Spinal cord (tissue), 10 donors: ENCODE measurements at places on chromosomes 1 and 21. TPM values are rescaled to one million over a fixed set of nuclear protein-coding genes. Genes with fewer than 3 reads are reported as not detected.
A peak's percentile ranks its signal among the peaks of the same experiment; 100 is the strongest.

- DNase-seq, result no peak
Measured at GRCh38 chr1:221743416-221744208, 1.7 kb upstream of the DUSP10 start.

- no peak for DNase-seq
Measured at GRCh38 chr1:40593449-40594186, 62.2 kb downstream of the ZNF684 start.

- peak; percentile 81 for DNase-seq
Measured at GRCh38 chr1:38608202-38608864, 251.2 kb downstream of the RRAGC start.

The KIAA0040 gene
- 2.1 TPM for total RNA-seq

- no peak for DNase-seq
Measured at GRCh38 chr1:3924825-3925220, 24.8 kb upstream of the C1orf174 start.

GRCh38 chr21:15275615-15276235, 210.9 kb upstream of the NRIP1 start:
- DNase-seq, result no peak

The GRIK1 gene
- 12.0 TPM for total RNA-seq

GRCh38 chr1:6461538-6462411, 4.2 kb downstream of the TNFRSF25 start:
- no peak for DNase-seq

GRCh38 chr1:67239738-67240137, 67.9 kb upstream of the IL12RB2 start:
- no peak for DNase-seq

DNA sequence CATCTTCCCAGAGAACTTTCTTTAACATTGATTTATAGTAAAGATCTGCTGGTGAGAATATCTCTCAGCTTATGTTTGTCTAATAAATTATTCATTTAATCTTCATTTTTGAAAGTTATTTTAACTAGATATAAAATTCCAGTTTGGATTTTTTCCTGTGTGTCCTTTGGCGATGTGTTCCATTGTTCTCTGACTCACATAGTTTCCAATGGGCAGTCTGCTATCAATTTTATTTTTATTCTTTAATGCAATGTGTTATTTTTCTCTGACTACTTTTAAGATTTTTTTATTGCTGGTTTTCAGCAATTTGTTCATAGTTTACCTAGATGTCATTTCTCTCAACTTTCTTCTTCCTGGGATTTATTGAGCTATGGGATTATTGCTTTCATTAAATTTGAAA, 325.2 kb upstream of the POGK start:
- DNase-seq, result no peak

The TSPEAR gene
- 0.66 TPM for total RNA-seq
